ENCODE measurements at places on chromosomes 4 and X.

- H3K4me1 ChIP-seq, result no peaks in the 10 kb centered on the region
- no peaks in the 10 kb centered on the region for H3K36me3 ChIP-seq
- no peak overlapping the region for H3K4me3 ChIP-seq
- no peak for DNase-seq
- H3K27ac ChIP-seq, result no peak overlapping the region
Observed at GRCh38 chr4:185744488-185744862, 67.5 kb downstream of the SORBS2 start.

DNA sequence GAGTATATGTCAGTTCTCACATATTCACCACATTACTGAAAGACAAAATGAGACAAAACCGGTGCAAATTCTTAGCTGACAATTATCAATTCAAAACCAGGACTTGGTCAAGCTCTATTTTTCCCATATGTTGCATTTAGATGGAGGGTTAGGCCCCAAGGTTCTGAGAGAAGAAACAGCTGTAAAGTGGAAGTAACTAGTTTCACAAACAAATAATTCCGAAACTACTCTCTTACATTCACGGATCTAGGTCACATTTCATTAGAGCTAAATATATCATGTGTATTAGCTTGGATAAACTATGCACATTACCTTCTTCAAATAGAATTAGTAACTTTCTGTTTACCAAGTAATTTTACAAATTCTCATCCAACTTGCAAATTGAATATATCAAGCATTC is 3.7 kb upstream of the GABRA2 start:
- no peak overlapping the region for H3K4me3 ChIP-seq
- H3K36me3 ChIP-seq, result no peaks in the 10 kb centered on the region
- peaks cover 16% of the 10 kb centered on the region for H3K4me1 ChIP-seq
- H3K27ac ChIP-seq, result no peak overlapping the region

DNA sequence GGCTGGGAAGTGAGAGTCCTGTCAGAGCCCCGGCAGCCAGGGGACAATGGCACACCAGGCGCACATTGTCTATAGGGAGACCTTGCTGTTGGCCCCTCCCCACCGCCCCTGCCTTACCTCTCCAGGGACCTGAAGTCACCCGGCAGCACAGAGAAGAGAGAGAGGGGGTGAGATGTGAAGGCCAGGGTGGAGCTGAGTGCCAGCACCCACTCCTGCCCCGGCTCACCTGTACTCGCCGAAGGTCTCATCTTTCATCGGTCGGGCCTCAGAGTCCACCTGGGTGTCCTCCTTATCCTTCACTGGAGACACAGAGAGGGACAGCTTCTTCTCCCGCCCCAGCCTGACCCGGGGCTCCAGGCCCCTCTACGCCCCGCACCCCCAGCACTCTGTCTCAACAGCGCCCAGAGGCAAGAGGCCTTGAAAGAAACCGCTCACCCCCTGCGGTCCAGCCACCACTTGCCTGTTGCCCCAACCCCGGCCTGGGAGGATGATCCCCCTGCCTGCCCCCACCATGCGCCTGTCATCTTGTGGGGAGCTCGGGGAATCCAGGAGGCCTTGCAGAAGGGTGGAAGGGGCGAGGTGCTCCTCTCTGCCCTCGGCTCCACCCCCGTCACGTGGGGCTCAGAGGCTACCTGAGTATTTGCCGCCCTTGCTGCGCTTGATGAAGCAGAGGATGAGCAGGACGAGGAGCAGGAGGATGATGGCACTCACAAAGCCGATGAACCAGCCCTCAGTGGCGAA is 22.6 kb downstream of the L1CAM start:
- H3K27ac ChIP-seq, result no peak overlapping the region
- no peak for DNase-seq
- no peaks in the 10 kb centered on the region for H3K36me3 ChIP-seq
- H3K27me3 ChIP-seq, result no peaks in the 10 kb centered on the region

GRCh38 chr4:159224408-159224807 is 121.5 kb downstream of the RAPGEF2 start:
- no peak overlapping the region for H3K4me3 ChIP-seq
- H3K27ac ChIP-seq, result no peak overlapping the region
- no peaks in the 10 kb centered on the region for H3K36me3 ChIP-seq

DNA sequence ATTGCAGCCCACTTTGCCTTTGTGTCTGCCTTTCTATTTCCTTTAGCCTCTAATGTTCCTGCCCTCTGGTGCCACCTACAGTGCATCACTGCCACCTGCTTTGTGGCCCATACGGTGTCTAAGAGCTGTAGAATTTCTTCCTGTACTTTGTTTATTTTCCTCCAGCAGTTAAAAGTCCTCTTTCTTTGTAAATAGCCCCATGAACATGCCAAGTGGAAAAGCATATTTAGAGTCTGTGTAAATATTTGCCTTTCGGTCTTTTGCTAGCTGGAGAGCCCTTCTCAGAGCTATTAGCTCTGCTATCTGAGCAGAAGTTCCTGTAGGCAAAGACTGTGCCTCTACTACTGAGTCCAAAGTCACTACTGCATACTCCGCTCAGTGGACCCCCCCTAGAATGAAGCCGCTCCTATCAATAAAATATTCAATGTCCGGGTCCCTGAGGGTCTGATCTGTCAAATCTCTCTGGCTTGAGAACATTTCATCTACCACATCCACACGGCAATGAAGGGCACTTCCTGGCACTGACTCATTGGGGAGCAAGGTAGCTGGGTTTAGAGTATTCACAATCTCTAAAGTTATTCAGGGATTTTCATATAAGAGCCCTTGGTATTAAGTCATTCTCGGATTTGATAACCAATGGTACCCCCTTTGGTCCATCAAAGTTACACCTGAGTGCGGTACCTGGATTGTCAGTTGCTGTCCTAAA is 36.3 kb downstream of the SULT1E1 start:
- H3K4me3 ChIP-seq, result no peak overlapping the region
- H3K36me3 ChIP-seq, result no peaks in the 10 kb centered on the region
- no peaks in the 10 kb centered on the region for H3K4me1 ChIP-seq
- H3K27me3 ChIP-seq, result no peaks in the 10 kb centered on the region
- no peak overlapping the region for H3K27ac ChIP-seq
- DNase-seq, result no peak

GRCh38 chrX:9267415-9267814 is 197.4 kb upstream of the TBL1X start:
- H3K27me3 ChIP-seq, result no peaks in the 10 kb centered on the region
- no peak for DNase-seq
- no peaks in the 10 kb centered on the region for H3K36me3 ChIP-seq
- H3K4me1 ChIP-seq, result no peaks in the 10 kb centered on the region
- no peak overlapping the region for H3K4me3 ChIP-seq

DNA sequence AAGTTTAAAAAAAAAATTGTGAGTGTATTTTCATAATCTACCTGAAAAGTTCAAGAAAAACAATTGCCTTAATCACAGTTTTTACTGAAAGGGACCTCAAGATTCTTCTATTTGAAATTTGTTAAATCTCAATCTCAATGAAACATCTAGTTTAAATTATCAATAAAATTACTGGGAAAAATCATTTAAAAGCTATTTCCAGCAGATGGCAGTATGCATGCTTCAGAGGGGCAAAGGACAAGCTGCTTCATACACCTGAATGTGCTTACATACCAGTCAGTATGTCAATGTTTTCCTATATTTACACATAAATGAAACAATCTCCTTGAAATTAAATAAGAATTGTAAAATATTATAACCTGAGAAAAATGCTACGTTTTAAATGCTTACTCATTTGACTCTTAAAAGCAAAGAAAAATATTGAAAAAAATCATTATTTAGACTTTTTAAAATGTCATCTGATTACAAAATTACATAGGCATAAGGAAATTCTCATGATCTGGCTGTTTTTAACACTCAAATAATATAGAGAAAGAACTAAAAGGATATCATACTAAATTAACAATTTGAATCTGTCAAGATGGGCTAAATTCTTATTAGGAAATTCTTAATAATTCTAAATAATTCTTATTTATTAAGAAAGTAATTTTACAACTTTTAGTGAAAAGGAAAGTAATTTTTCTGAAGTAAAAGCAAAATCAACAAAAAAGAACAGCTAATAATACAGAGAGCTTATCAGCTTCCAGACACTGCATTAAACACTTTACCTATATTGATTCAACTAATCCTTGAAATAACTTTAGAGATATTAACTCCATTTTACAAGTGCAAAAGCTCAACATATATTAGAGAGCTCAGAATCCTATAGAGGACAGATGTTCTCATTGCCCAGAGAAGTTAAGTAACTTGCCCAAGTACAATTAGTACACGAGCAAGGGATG is 242.1 kb downstream of the ADAMTS3 start:
- no peak overlapping the region for H3K4me3 ChIP-seq
- H3K27ac ChIP-seq, result no peak overlapping the region
- H3K27me3 ChIP-seq, result no peaks in the 10 kb centered on the region
- no peaks in the 10 kb centered on the region for H3K36me3 ChIP-seq
- no peaks in the 10 kb centered on the region for H3K4me1 ChIP-seq

- H3K36me3 ChIP-seq, result no peaks in the 10 kb centered on the region
- no peaks in the 10 kb centered on the region for H3K4me1 ChIP-seq
- no peak overlapping the region for H3K4me3 ChIP-seq
- no peak overlapping the region for H3K27ac ChIP-seq
- H3K27me3 ChIP-seq, result no peaks in the 10 kb centered on the region
Observed at GRCh38 chr4:187304133-187304532, 580.5 kb upstream of the FAT1 start.

DNA sequence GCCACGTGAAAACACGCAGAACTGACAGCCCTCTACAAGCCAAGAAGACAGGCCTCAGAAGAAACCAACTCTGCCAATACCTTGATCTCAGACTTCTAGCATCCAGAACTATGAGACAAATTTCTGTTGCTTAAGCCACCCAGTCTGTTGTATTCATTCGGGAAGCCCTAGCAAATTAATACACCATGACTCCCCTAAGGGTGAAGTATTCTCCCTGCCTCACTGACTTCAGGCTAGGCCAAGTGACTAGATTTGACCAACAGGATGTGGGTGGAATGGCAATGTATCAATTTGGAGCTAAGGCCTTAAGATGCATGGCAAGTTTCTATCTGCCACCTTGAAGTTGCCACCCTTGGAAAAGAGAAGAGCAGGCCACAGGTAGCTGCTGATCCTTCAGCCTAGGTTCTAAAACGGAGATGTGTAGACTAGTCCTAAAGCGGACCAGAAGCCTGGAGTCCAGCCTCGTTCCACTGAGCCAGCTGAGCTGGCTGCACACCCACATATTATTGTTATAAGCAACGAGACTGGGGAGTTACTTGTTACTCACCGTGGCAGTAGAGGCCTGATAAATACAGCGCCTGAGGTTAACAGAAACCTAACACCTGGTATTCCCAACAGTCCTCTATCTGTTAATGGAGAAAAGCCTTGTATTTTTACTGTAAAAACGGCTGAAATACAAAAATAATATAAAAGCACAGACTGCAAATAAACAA is 16.4 kb downstream of the SCARB2 start:
- no peak for DNase-seq
- no peaks in the 10 kb centered on the region for H3K4me1 ChIP-seq
- no peaks in the 10 kb centered on the region for H3K27me3 ChIP-seq
- H3K27ac ChIP-seq, result peak overlapping the region; percentile 74
- H3K36me3 ChIP-seq, result peaks cover 26% of the 10 kb centered on the region
- no peak overlapping the region for H3K4me3 ChIP-seq

DNA sequence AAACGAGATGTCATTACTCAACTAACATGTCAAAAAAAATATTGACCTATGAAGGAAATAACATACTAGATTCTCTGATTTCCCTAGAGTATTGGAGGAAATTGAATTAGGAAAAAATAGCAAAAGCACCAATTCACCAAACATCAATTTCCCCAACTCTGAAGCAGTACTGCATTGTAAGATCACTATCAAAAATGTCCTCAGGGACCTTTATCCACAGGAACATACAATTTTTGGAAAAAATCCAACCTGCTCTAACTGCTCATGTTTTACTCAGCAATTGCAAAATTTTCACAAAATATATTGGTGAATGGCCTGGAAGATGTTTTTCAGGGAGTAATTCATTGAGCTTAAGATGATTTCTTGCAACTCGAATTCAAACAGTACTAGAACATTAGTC is 239.0 kb upstream of the GIMD1 start:
- DNase-seq, result no peak
- no peaks in the 10 kb centered on the region for H3K27me3 ChIP-seq
- no peak overlapping the region for H3K27ac ChIP-seq
- H3K4me3 ChIP-seq, result no peak overlapping the region

- H3K4me3 ChIP-seq, result no peak overlapping the region
- DNase-seq, result no peak
- no peak overlapping the region for H3K27ac ChIP-seq
- no peaks in the 10 kb centered on the region for H3K36me3 ChIP-seq
Observed at GRCh38 chr4:158236304-158237030, 26.2 kb downstream of the TMEM144 start.

- no peak overlapping the region for H3K4me3 ChIP-seq
- peaks cover 27% of the 10 kb centered on the region for H3K27me3 ChIP-seq
- no peak for DNase-seq
- peaks cover 46% of the 10 kb centered on the region for H3K4me1 ChIP-seq
- H3K27ac ChIP-seq, result no peak overlapping the region
- H3K36me3 ChIP-seq, result no peaks in the 10 kb centered on the region
Observed at GRCh38 chr4:133152831-133153481, 3.9 kb downstream of the PCDH10 start.

DNA sequence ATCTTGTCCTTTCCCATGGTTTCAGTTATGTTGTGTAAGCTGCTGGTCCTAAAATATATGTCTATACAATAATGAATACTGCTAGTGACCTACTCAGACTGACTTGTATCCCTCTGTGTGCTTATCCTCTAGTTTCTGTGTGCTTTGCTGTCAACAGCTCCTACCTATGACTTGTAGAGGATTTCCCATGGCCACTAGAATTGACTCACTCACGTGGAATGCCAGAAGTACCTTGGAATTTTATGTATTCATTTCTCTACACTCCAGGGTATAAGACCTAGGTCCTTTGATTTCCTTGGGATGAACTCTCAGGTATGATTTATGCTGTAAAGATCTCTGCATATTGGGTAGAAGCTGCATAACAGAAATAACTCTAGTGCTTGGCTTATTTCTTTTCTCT is 279.9 kb upstream of the SLIT2 start:
- no peak for DNase-seq
- H3K27ac ChIP-seq, result no peak overlapping the region
- H3K36me3 ChIP-seq, result no peaks in the 10 kb centered on the region
- no peaks in the 10 kb centered on the region for H3K27me3 ChIP-seq

GRCh38 chrX:50514811-50515210 is 44.2 kb upstream of the DGKK start:
- no peak overlapping the region for H3K27ac ChIP-seq
- H3K27me3 ChIP-seq, result no peaks in the 10 kb centered on the region
- H3K4me1 ChIP-seq, result no peaks in the 10 kb centered on the region
- H3K36me3 ChIP-seq, result no peaks in the 10 kb centered on the region
- no peak overlapping the region for H3K4me3 ChIP-seq
- DNase-seq, result no peak

Data from right atrium auricular region (tissue), 2 donors.